ENCODE measurements at places on chromosomes 16 and 17.

DNA sequence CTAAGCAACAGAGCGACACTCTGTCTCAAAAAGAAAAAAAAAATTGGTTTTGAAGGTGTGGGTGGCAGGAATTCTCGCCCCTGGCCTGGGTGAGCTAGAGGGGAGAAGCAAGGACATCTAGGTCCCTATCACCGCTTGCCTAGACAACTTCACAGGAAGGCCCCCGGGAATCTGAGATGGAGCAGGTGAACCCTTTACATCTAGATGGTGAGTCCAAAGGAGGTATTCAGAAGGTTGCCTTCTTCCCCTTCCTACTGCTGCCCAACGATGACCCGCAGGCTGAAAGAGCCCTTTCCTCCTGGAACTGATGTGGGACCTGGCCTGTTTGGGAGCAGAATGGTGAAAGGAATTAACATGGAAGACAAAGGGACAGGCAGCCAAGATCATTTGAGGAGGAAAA lies 1.3 kb upstream of the CRYBA1 start:
- no peak for DNase-seq

DNA sequence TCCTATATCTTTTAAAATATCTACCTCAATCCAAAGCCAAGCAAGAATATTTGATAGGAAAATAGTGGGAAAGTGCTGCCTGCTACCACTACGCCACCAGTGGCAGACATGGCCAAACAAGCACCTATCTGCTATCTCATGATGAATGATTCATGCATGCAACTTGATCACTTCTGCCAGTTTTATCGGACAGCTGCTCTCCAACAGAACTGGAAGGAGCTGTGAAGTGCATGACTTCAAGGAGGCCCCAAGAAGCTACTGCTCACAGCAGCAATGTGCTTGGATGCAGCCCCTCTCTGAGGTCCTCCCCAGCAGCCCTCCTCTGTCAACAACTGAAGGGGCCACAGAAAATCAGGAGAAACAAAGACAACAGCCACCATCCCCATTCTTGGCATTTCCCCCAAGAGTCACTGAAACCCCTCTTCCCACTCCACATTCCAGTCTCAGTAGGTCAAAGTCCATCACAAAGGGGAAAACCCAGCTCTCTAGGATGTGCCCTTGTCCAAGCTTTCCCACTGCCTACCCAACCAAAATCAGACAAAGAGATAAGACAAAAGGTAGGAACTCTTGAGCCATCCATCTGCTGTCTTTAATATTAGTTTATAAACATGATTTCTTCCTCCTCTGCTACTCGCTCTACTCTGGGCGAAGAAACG lies 215.3 kb downstream of the C16orf78 start:
- peak; percentile 60 for DNase-seq

DNA sequence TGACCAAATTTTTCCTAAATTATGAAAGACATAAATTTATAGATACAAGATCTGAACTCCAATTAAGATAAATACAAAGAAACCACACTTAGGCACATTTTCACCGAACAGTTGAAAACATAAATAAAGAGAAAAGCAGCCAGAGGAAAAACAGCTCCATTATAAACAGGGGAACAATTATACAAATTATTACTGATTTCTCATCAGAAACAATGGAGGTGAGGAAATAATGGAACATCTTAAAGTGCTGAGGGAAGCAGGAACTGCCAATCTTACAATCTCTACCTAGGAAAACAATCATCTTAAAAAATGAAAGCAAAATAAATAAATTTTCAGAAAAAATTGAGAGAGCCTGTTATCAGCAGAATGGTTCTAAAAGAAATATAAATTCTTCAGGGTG lies 234.4 kb upstream of the PMFBP1 start:
- DNase-seq = no peak

- DNase-seq = no peak
Measured at GRCh38 chr17:14201021-14201987, 35.4 kb downstream of the CDRT15 start.

GRCh38 chr17:4944554-4945175 lies 3.7 kb downstream of the PFN1 start:
- no peak for DNase-seq

DNA sequence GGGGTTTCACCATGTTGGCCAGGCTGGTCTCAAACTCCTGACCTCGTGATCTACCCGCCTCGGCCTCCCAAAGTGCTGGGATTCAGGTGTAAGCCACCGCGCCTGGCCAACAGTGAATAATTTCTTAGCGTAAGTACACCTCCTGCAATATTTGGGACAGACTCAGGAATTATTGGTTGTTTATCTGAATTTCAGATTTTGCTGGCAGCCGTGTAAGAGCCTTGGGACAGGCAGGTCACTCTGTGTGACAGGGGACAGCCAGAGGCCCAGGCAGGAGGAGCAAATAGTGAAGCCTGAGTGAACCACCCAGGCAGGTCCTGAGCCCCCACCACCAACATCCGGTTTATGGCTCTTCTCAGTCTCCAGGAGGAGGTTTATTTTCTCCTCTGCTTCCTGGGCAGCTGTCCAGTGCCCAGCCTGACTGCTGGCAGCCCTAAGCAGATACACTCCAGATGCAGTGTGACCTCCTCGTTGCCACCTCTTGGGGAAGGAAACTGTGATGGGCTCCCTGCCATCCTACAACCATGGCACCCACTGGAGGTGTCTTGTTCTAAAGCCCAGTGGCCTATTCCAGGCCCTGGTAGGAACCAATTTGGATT lies 26.2 kb upstream of the ADORA2B start:
- DNase-seq = no peak

- DNase-seq = no peak
Measured at GRCh38 chr17:74123350-74123749, 80.1 kb upstream of the RPL38 start.

GRCh38 chr17:82736511-82737185 lies 1.2 kb downstream of the FN3K start:
- no peak for DNase-seq

DNA sequence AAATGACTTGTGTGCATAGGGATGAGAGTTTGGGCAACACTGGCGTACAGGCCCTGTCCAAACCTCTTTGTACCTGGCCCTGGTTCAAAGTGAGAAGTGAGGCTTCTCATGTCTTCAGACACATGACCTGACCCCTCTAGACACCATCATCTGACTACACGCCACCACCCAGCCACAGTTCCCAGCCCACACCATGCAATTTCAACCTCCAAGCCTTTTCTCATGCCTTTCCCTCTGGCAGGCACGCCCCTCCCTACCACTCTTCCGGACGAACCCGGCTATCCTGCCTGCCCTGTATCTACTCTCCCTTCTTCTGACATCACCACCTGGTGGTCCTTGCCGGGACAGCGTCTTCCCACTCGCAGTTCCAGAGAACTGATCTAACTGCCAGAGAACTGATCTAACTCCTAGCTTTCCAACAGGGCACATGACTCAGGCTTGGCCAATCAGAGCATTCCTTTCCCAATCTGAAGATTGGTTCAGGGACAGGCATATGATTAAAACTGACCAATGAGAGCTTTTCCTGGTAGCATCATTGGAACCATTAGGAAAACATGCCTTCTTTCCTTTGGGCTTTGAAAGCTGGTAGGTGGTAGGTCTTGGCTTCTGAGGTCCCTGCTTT lies 27.1 kb upstream of the IL21R start:
- DNase-seq = no peak

- no peak for DNase-seq
Measured at GRCh38 chr17:6996256-6997011, 585 bp downstream of the ALOX12 start.

- peak; percentile 92 for DNase-seq
Measured at GRCh38 chr17:40062329-40063186, at the start of gene THRA. TSS of gene THRA (plus strand) at chr17:40062965. CDS start at chr17:40074489, 11,524 bp downstream.

DNA sequence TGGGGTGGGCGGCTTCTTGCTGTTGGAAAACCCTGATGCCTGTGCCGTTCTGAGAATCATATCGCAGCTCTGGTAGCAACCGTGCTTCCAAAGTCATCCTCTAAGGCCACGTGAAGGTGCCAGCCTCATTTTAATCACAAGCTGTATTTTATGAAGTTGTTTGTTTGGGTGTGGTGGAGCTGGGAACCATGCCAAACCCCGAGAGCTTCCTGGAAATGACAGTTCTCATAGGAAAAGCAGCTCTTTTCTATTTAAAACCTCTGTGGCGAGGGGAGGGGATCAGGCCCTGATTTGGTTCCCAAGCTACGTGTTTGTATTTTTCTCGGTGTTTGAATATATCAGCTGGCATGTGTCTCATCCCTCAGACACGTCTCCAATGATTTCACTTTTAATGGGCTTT lies 21.7 kb downstream of the KNOP1 start:
- DNase-seq = peak; percentile 85

DNA sequence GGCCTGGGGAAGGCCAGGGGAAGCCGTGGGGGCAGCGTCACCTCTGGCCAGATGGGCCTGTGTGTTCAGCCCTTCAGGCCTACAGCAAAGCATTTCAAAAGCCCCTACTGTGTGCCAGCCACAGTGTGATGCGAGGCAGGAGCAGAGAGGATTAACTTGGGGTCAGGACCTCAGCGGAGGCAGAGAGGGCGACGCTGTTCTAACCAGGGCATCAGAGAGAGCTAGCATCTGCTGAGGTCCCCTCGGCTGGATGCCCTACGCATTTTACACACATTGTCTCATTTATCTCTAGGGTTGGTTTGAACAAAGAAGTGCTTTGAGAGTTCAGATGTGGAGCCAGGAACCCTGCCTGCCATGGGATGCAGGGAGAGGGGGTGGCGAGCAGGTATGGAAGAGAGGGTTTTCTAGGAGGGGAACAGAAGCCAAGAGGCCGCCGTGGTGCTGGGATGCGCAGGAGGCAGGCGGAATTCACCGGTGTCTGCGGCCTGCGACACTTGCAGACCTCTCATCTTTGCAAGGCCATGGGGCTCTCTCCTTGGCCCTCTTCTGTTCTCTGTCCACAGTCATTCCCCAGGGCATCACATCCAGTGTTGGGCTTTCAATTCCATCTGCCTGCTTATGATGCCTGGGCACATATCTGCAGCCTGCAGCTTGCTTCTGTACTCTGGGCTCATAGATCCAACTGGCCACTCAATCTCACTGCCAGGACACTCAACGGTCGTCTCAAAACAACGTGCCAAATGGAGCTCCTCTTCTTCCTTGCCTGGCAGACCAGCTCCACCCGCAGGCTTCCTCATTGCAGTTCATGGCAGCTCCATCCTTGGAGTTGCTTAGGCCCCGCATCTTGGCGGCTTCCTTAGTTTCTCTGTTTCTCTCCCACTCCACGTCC lies 8.1 kb upstream of the NKD1 start:
- no peak for DNase-seq

DNA sequence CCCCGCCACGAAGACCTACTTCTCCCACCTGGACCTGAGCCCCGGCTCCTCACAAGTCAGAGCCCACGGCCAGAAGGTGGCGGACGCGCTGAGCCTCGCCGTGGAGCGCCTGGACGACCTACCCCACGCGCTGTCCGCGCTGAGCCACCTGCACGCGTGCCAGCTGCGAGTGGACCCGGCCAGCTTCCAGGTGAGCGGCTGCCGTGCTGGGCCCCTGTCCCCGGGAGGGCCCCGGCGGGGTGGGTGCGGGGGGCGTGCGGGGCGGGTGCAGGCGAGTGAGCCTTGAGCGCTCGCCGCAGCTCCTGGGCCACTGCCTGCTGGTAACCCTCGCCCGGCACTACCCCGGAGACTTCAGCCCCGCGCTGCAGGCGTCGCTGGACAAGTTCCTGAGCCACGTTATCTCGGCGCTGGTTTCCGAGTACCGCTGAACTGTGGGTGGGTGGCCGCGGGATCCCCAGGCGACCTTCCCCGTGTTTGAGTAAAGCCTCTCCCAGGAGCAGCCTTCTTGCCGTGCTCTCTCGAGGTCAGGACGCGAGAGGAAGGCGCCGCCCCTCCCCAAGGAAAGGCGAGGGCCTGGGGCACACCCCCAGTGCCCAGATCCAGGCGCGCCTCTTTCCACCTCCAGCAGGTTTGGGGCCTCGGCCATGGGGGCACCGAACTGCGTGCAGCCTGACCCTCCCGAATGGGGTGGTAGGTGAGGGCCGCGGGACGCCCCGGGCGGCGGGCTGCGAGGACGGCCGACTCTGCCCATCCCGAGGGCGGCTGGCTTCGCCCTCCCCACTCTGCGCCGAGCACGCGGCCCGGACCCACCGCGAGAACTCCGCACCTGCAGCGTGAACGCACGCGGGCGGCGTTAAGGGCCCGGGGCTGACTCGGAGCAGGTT lies 664 bp downstream of the HBQ1 start:
- no peak for DNase-seq

DNA sequence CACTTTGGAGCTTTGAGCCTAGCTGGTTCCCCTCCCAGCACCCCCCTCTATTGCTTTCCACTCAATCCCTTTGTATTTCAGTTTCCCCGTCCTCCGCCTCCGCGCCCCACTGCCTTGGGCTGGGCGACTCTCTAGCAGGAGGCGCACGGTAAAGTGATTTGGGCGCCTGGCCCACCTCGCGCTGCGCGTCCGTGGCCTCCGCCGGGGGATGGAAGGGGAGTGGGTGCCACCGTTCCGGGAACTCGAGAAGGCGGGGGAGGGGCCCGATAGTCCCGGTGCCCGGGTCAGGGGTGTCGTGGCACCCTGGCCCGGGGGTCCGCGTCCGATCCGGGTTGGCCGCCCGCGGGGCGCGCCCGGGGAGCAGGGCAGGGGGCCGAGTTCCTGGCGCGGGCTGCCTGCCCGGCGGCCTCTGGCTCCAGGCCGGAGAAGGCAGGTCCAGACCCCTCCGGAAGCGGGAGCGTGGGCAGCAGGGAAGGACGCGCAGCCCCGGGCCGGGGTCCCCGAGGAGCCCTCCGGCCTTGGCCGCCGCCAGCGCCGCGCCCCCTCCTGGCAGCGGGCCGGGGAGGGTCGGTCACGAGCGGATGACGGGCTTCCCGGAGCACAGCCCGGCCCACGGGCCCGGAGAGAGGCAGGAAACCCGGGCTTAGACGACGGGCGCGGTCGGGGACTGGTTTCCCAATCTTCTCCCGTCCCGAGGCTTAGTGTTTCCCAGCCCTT lies 15.8 kb downstream of the MEOX1 start:
- DNase-seq = peak; percentile 89

DNA sequence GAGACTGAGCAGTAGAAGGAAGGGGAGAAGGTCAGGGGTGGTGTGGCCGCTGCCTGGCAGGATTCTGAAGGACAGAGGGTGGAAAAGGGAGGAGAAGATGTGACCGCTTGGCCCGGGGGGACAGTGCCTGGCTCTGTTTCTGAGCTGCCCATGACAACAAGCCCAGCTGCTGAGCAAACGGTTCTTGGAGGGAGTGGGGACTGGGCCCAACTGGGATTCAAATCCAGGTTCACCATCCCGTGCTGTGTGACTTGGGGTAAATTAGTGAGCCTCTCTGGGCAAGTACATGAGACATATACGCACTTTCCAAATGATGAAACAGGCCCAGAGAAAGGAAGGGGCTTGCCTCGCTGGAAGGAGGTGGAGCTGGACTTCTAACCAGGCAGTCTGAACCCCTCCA lies 23.3 kb downstream of the SEC14L5 start:
- DNase-seq = peak; percentile 58

GRCh38 chr16:27251541-27252205 lies 16.9 kb downstream of the NSMCE1 start:
- DNase-seq = no peak

- no peak for DNase-seq
Measured at GRCh38 chr16:2952679-2953078, 11.4 kb upstream of the KREMEN2 start.

DNA sequence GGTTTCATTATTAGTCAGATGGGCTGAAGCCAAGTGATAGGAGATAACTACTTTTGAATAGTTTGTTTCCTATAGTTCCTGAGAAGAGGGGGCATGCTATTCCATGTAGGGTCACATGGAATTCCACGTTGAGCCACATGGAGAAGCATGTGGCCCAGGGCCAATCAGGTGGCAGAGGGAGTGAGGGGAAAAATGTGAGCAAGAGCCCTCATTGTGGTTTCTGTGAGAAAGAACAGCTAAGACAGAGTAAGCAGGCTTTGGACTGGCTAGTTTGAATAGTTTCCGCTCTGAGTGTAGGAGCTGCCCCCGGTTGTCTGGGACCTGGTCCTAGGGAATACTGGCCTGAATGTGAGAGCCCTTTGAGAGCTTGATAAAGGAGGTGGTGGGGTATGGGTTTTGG lies 69.9 kb upstream of the CNTNAP4 start:
- no peak for DNase-seq

GRCh38 chr17:81511804-81512561 lies 616 bp downstream of the ACTG1 start:
- no peak for DNase-seq
